Cerebellum (tissue), 4 donors: ENCODE measurements at places on chromosomes 1 and 21. TPM values are rescaled to one million over a fixed set of nuclear protein-coding genes. Genes with fewer than 3 reads are reported as not detected.

DNA sequence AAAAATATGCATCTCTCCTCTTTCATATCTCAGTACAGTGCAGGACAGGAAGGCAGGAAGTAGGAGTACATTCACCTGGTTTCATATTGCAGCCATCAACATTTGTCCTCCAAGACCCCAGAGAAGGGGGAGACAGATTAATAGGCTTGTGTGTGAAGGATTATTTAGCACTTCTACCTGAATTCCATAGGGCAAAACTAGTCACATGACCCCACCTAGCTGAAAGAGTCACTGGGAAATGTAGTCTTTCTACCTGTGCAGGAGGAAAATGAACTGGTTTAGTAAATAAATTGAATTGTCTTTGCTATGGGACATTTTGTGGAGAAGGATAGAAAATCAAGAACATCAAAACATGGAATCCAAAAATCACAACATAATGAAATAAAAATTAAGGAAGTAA lies 13.9 kb upstream of the TRIM33 start:
- DNase-seq: no peak

DNA sequence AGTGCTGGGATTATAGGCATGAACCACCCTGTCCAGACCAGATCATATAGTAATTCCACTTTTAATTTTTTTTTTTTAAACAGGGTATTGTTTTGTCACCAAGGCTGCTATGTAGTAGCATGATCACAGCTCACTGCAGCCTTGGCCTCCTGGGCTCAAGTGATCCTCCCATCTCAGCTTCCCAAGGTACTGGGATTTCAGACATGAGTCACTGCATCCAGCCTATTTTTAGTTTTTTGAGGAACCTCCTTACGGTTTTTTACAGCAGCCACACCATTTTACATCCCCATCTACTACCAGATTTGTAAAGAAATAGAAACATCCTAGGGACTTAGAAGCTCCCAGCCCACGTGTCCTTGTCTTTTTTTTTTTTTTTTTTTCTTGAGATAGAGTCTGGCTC lies 24.0 kb downstream of the L1TD1 start:
- DNase-seq: no peak

DNA sequence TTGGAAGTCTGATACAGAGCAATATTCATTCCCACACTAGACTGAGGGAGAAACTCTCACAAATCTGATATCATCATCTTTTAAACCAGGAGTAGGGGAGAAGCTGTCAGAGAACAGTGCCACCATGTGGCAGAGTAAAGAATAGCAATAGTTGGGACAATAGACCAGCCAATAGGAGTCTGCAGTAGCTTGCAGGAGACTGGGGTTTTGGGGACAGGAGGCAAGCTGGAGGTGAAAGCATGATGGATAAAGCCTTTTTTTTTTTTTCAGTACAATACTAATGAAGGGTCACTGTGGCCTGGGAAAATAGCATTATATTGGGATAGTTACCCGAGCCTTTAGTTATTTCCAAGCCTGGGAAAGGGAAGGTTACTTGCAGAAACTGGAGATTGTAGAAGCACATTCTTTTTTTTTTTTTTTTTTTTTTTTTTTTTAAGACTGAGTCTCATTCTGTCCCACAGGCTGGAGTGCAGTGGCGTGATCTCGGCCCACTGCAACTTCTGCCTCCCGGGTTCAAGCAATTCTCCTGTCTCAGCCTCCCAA lies 120.7 kb downstream of the S1PR1 start:
- peak; percentile 74 for DNase-seq

DNA sequence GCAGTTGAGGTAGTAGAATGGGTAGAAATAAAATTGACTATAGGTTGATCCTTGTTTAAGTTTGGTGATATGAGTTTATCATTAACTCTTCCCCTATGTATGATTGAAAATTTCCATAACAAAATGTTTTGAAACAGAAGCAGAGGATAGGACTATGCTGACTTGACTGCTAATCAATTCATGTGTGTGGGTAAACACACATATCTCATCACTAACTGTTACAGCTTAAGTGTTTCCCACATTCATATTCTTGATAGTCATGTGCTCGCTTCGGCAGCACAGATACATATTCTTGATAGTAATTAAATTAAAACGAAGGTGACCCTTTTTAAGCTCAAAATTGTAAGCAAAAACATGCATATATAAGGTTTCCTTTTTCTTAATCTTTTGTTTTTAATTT lies 68.2 kb upstream of the SAMSN1 start:
- DNase-seq: no peak

GRCh38 chr1:61536174-61537108 lies 188.5 kb downstream of the TM2D1 start:
- no peak for DNase-seq

DNA sequence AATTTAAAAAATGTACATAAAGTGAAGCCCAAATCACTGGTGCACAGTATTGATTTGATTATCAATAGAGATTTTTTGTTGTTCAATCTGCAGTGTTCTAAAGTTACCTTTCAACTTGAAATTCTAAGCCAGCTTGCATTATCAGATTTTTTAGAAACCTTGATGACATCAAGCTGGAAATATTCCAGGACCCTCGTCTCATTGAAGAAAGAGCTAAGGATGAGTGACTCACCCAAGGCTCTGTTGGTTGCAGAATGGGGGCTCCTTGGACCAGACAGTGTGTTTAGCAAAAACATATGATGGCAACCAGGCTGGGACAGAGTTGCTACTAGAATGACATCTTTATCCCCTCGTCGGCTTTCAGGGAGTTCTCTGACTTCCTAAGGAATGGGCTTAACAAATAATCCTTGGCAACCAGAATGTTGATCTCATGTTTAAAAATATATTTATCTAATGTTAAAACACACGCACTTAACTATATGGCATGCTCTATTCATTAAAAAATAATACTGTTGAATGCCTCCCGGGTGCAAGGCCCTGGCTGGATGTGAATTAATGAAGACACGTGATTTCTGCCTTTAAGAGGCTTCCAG lies 79.7 kb downstream of the RUNX3 start:
- DNase-seq: no peak

- DNase-seq: no peak
Measured at GRCh38 chr1:154445040-154445472, 39.9 kb downstream of the IL6R start.

- no peak for DNase-seq
Measured at GRCh38 chr1:178066908-178067614, 26.8 kb upstream of the RASAL2 start.

Gene YIPF1
- total RNA-seq: 14.6 TPM
